ENCODE measurements at places on chromosomes 16 and 17. TPM values are rescaled to one million over a fixed set of nuclear protein-coding genes. Genes with fewer than 3 reads are reported as not detected.

DNA sequence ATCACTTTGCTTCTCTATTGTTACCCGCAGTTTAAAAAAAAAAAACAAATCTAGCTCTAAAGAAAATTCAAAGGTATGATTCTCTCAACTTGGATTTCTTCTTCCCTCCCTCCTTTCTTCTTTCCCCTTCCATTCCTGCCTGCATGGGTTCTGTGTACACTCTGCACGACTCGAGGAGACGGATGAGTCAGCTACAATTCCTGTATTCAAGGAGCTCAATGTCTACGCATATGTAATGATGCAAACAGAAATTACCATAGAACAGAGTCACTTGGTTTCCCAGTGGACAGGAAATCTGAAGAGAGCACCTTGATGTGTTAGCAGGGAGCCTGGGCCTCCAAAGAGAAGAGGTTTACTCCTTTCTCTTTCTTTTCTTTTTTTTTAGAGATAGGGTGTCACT, 92.3 kb downstream of the VPS53 start:
- no peak overlapping the region for H3K4me3 ChIP-seq
- peaks cover 18% of the 10 kb centered on the region for H3K36me3 ChIP-seq
- no peaks in the 10 kb centered on the region for H3K27me3 ChIP-seq
- peaks cover 4% of the 10 kb centered on the region for H3K4me1 ChIP-seq
- no peak overlapping the region for H3K27ac ChIP-seq

GRCh38 chr16:88531346-88531745, 38.9 kb upstream of the ZC3H18 start:
- peaks cover 25% of the 10 kb centered on the region for H3K4me1 ChIP-seq
- peaks cover 3% of the 10 kb centered on the region for H3K27me3 ChIP-seq
- DNase-seq, result no peak
- H3K4me3 ChIP-seq, result peak overlapping the region; percentile 79
- H3K27ac ChIP-seq, result no peak overlapping the region

GRCh38 chr16:53946746-53947386, 242.9 kb downstream of the FTO start:
- H3K27ac ChIP-seq, result no peak overlapping the region
- DNase-seq, result no peak
- H3K4me1 ChIP-seq, result peaks cover 21% of the 10 kb centered on the region
- H3K27me3 ChIP-seq, result peaks cover 24% of the 10 kb centered on the region
- no peak overlapping the region for H3K4me3 ChIP-seq

DNA sequence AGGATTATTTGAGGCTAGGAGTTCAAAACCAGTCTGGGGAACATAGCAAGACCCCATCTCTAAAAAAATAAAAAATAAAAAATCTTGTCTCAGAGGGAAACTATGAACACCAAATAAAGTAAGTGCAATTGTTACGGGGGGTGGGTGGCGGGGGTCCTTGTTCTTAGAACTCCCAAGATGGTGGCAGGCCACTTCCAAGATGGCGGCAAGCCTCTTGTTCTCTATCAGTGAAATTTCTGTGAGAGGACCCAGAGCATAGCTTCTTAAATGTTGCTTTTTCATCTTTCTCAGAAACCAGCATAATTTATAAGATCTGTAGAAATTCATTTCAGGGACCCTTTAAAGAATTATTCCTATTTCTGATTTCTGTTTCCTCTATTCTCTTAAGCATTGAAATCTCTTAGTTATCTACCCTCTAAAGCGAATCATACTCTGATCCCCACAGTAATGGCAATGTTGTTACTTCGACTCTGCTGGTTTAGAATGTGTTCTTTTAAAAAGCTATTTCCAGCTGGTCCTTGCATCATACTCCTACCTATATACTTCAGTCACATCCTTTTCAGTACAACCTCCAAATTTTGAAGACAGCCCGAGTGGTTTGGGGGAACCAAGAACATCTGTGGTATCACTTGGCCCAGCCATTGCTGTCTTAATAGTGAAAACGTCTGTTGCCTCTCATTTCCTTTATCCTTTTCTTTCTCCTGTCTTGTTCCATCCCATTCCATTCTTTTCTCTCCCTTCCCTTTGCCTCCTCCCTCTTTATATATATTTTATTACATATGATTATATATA, 16.2 kb downstream of the RSPRY1 start:
- no peak overlapping the region for H3K4me3 ChIP-seq
- H3K36me3 ChIP-seq, result peaks cover 26% of the 10 kb centered on the region
- H3K4me1 ChIP-seq, result peaks cover 4% of the 10 kb centered on the region

- no peak overlapping the region for H3K27ac ChIP-seq
- H3K4me3 ChIP-seq, result no peak overlapping the region
- H3K4me1 ChIP-seq, result peaks cover 9% of the 10 kb centered on the region
Measured at GRCh38 chr16:78778101-78779004, 678.9 kb downstream of the WWOX start.

Gene C16orf89
- not detected for total RNA-seq

DNA sequence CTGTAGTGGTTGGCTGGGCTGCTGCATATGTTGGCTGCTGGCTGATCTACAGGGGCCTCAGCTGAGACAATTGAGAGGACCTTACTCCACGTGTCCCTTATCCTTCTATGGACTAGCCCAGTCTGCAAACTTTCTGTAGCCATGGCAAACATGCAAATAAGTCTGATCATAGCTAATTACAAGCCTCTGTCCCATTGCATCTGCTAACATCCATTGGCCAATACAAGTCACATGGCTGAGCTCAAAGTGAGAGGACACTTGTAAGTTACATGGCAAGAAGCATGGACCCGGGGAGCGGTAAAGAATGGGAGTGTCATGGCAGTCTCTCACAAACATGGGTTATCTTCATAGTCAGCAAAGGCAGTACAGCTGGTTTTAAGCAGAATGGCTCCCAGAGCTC, 11.6 kb upstream of the IL4R start:
- H3K27ac ChIP-seq, result peak overlapping the region; percentile 57
- H3K4me3 ChIP-seq, result no peak overlapping the region
- H3K4me1 ChIP-seq, result peaks cover 5% of the 10 kb centered on the region
- peaks cover 3% of the 10 kb centered on the region for H3K36me3 ChIP-seq

- no peak overlapping the region for H3K4me3 ChIP-seq
- DNase-seq, result no peak
- H3K36me3 ChIP-seq, result no peaks in the 10 kb centered on the region
- H3K27ac ChIP-seq, result no peak overlapping the region
- H3K27me3 ChIP-seq, result no peaks in the 10 kb centered on the region
- H3K4me1 ChIP-seq, result peaks cover 18% of the 10 kb centered on the region
Measured at GRCh38 chr17:44610331-44610730, 45.9 kb upstream of the MEIOC start.

DNA sequence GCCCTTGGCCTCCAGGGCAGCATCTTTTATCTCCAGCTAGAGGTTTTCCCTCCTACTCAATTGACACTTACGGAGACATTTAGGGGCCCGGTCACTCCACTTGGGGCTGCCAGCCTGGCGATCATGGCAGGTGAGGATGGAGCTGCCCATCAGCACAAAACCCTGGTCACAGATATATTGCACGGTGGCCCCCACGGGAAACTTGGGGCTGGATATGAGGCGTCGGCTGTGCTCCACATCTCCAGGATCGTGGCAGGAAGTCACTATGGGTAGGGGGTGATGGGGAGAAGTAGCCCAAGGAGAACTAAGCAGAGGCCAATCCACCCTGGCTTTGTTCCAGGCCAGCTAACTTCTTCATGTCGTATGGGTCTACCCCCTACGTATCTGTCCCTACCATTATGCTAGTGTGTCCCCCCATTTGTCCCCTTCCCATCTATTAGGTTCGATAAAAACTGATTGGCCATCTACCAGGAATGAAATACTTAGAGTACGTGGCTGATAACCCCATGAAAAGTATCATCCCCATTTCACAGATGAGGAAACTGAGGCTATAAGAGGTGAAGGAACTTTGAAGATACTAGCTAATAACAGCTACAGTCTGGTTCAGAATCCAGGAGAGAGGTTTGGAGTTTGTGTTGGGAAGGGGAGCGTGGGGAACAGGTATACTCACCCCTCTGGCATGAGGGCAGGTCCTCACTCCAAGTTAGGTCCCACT, 6.1 kb upstream of the PHF12 start:
- DNase-seq, result no peak
- H3K4me1 ChIP-seq, result no peaks in the 10 kb centered on the region
- no peak overlapping the region for H3K27ac ChIP-seq
- no peaks in the 10 kb centered on the region for H3K27me3 ChIP-seq
- H3K4me3 ChIP-seq, result no peak overlapping the region

Gene KIAA0513
- total RNA-seq, result 10.3 TPM

Gene G6PC1
- not detected for total RNA-seq

GRCh38 chr17:15981208-15981607, 18.3 kb downstream of the ZSWIM7 start:
- H3K4me3 ChIP-seq, result no peak overlapping the region
- DNase-seq, result no peak
- H3K27me3 ChIP-seq, result no peaks in the 10 kb centered on the region
- no peak overlapping the region for H3K27ac ChIP-seq

Gene SLC13A2
- total RNA-seq, result not detected

GRCh38 chr16:27314161-27314723, 468 bp downstream of the IL4R start:
- peak; percentile 21 for DNase-seq
- H3K27ac ChIP-seq, result no peak overlapping the region
- no peaks in the 10 kb centered on the region for H3K36me3 ChIP-seq
- peaks cover 9% of the 10 kb centered on the region for H3K4me1 ChIP-seq
- peak overlapping the region; percentile 92 for H3K4me3 ChIP-seq

Measured in neural crest cell (in vitro differentiated cells).